ENCODE measurements at places on chromosomes 5 and 9. TPM values are rescaled to one million over a fixed set of nuclear protein-coding genes. Genes with fewer than 3 reads are reported as not detected.

Gene FPGS
- total RNA-seq, result 62.4 TPM

Gene ANKRD18B
- total RNA-seq, result 13.8 TPM

GRCh38 chr9:90065851-90066250 is 461.0 kb downstream of the GADD45G start:
- DNase-seq, result no peak

- DNase-seq, result no peak
Observed at GRCh38 chr9:96721731-96722429, 56.0 kb downstream of the ZNF510 start.

GRCh38 chr9:113953531-113953930 is 77.4 kb downstream of the ZNF618 start:
- no peak for DNase-seq

- no peak for DNase-seq
Observed at GRCh38 chr5:169667896-169668674, 31.0 kb downstream of the DOCK2 start.

DNA sequence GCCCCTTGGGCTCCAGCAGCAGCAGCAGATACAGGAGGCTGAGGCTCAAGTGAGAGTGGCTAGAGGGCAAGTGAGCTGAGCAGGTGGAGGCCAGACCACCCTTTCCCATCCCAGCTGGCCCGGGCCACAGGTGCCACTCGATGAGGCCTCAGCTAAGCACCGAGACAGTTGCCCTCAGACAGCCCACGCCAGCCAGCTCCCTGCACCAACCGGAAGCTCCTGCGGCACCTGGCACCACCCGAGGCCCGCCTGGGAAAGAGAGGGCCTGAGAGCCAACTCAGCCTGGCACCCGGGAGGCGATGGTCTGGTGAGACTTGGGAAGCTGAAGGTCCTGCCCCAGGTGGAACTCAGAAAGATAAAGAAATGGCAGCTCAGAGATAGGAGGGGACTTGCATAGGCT is 28.3 kb upstream of the TTLL11 start:
- DNase-seq, result no peak

GRCh38 chr5:14745188-14745563 is 80.7 kb downstream of the OTULIN start:
- DNase-seq, result no peak

All from H1 (cell line).